ENCODE measurements at places on chromosomes 6 and 20.

GRCh38 chr6:20702366-20702765, 168.1 kb downstream of the CDKAL1 start:
- DNase-seq: no peak

DNA sequence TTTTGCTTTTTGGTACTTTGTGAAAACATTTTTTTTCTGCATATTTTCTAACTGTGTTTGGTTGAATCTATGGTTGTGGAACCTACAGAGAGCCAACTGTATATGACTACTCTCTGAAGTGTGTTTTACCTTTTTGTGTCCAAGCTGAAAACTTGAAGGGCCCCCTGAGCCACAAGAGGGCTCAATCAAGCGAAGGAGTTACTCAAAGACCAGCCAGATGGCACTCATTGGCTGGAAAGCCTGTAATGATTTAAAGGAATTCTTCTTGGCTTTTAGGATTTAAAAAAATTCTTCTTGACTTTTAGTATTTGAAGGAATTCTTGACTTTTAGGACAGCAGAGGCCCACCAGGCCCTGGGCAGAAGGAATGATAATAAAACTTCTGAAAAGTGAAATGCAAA, 27.0 kb upstream of the ECI2 start:
- no peak for DNase-seq

GRCh38 chr6:155523821-155524651, 68.4 kb upstream of the NOX3 start:
- DNase-seq: no peak

DNA sequence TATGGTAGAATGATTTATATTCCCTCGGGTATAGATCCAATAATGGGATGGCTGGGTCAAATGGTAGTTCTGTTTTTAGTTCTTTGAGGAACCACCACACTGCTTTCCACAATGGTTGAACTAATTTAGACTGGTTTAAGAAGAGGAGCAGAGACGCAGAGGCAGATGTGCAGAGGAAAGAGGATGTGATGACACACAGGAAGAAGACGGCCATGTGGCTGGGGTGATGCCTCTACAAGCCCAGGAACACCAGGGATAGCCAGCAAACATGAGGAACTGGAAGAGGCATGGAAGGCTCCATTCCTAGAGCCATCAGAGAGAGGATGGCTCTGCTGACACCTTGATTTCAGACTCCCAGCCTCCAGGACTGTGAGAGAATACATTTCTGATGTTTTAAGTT, 218.3 kb upstream of the DTNBP1 start:
- DNase-seq: no peak

GRCh38 chr6:146931214-146931613, 273.0 kb upstream of the STXBP5 start:
- no peak for DNase-seq

- no peak for DNase-seq
These were observed 13.1 kb downstream of the NEDD9 start for GRCh38 chr6:11219400-11219834.

- DNase-seq: no peak
These were observed 270.5 kb downstream of the BMP2 start for GRCh38 chr20:7038029-7038428.

- DNase-seq: peak; percentile 72
These were observed 48.1 kb upstream of the MYL9 start for GRCh38 chr20:36493051-36493800.

GRCh38 chr6:10694302-10695085, at the start of the genes C6orf52 and PAK1IP1:
Gene C6orf52, minus strand, starts transcription at chr6:10694616. Its CDS starts 7,066 bp downstream, at chr6:10687550.
Gene PAK1IP1, plus strand, starts transcription at chr6:10694972. Its CDS starts 14 bp downstream, at chr6:10694986.
- DNase-seq: peak; percentile 95

- DNase-seq: peak; percentile 82
These were observed at the start of gene RIMS1 for GRCh38 chr6:71886184-71887005. Gene RIMS1, plus strand, starts transcription at chr6:71886550. Its CDS starts 474 bp downstream, at chr6:71887024.

DNA sequence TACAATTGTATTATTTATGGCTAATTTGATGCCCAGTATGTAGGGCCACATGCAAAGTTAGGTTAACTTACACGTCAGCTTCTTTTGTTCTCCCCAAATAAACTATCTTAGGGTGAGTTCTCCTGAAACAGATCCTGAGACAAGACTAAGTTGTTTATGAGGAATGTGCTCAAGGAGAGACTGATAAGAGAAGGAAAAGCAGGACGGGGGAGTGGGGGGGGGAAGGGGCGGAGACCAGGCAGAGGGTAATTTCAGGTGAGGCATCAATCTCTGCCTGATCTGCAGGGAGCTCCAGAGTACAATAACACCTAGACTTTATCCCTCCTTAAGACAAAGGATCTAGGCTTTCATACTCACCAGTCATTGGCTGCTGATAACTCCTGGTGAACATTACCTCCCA, 220.6 kb upstream of the BTBD3 start:
- DNase-seq: no peak

GRCh38 chr20:8163543-8163942, 31.5 kb downstream of the PLCB1 start:
- DNase-seq: no peak

DNA sequence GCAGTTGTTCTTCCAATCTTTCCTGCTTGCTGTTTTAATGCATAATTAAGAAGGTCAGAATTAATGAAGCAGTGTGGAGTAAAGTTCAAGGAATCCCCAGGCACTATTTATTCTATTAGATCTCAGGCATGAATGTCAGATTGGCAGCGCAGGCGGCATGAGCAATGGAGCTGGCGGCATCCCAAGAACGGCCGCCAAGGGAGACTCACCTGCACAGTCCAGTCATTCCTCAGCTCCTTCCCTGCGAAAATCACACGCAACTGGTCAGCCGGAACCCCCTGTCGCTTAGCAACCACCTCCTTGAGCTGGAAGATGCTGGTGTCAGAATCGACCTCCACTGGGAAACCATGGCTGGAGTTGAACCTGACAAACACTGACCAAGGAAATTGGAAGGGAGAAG, 284.5 kb downstream of the PRKN start:
- DNase-seq: no peak

Measured in islet precursor cell (in vitro differentiated cells).